Activated CD4-positive, alpha-beta T cell treated with anti-CD3 and anti-CD28 coated beads, Interleukin-2, amount 50 U/mL, for 1 hour (primary cell): ENCODE measurements at places on chromosomes 4 and X.

GRCh38 chr4:58600290-58600689, 1490.1 kb upstream of the IGFBP7 start:
- no peak for DNase-seq

DNA sequence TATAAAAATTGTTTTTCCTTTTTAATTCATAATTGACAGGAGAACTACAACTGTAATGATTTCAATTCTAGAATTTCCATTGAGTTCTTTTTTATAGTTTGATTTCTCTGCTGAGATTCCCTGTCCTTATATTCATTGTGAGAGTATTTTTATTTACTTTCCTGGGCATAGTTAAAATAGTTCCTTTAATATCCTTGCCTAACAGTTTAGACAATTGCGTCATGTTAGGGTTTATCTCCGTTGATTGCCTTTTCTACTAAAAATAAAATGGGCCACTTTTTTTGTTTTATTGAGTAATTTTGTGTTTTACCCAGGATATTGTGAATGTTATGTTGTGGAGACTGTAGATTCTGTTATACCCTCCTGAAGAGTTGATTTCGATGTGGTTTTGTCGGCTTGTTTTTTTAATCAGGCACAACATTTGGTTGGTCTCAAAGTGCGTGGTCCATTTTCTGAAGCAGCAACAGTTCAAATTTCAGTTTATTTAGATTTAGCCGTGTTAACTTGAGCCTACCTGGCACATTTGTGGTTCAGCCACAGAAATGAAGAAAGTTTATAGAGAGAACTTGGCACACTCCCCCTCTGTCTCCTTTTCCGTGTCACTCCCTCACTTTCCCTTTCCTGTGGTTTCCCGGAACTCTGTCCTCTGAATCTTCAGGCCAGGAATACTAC, 16.0 kb upstream of the PRRG1 start:
- no peak for DNase-seq

GRCh38 chr4:159291176-159291575, 188.3 kb downstream of the RAPGEF2 start:
- DNase-seq, result no peak

DNA sequence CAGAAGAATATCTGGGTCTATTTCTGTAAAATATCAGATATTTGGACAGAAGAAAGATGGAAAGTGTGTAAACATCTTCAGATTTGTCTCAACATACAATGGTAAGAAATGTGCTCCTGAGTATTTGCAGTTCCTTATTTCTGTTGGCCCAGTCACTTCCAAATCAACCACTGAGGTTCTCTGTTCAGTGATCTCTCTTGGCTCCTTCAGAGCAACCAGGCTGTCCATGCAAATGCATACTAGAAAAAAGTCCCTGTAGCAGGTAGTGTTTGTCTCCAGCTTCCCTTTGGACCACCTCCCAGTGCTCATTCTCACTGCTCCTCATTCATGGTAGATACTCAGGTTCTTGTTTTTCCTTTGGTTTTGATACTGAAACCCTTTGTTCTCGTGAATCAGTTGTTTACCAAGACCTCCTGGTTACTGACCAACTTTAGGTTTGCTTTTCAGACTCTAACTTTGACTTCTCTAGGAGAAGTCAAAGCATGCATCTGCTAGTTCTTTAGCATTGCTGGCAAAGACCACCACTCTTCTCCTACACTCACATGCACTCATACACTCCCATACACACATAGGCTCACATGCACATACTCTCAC, 28.8 kb downstream of the ASIC5 start:
- DNase-seq, result no peak

DNA sequence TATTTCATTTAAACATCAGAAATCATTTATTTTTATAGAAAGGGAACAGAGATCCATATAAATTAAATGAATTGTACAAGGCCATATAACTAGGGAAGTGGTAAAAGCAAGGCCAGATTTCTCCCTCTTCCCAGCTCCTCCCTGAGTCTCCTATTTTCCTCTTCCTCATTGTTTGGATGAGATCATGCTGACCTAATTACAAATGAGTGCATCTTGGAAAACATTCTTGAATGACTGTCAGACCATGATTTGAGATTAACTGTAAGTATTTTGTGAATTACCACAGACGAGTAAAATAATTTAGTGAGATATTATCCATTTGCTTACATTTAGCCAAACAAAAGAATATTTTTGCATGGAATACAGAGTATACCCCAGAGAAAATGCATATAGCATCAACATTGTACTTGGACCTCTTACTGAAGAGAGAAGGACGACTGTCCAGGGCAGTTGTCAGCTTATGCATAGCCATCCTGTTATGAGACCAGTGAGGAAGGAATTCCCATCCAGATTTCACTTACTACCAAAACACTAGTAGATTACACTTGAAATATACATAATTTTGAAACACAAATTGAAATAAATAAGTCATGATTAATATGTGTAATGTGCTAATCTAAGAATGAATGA, 47.3 kb downstream of the SLAIN2 start:
- no peak for DNase-seq

- DNase-seq, result no peak
Observed at GRCh38 chr4:72209600-72209999, 177.8 kb downstream of the NPFFR2 start.

- DNase-seq, result no peak
Observed at GRCh38 chr4:75289914-75290582, 224.2 kb downstream of the RCHY1 start.

DNA sequence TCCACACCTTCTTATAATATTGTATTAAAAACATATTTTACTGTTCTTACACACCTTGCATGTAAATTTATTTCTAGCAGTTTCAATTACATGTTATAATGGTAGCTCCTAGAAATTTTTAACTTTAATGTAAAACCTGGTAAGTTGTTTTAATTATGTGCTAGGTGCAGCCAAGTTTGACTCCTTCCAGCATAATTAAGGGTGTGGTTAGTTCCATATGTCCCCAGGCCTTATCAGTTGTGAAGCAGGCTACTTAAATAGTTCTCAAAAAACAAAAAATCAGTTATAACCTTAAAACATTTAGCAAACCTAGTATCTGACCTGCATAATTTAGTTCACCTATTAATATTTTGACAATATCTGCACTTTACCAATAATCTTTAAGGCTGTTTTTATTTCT, 26.9 kb upstream of the PASD1 start:
- DNase-seq, result no peak

GRCh38 chrX:120732461-120732860, 102.6 kb upstream of the C1GALT1C1 start:
- no peak for DNase-seq

DNA sequence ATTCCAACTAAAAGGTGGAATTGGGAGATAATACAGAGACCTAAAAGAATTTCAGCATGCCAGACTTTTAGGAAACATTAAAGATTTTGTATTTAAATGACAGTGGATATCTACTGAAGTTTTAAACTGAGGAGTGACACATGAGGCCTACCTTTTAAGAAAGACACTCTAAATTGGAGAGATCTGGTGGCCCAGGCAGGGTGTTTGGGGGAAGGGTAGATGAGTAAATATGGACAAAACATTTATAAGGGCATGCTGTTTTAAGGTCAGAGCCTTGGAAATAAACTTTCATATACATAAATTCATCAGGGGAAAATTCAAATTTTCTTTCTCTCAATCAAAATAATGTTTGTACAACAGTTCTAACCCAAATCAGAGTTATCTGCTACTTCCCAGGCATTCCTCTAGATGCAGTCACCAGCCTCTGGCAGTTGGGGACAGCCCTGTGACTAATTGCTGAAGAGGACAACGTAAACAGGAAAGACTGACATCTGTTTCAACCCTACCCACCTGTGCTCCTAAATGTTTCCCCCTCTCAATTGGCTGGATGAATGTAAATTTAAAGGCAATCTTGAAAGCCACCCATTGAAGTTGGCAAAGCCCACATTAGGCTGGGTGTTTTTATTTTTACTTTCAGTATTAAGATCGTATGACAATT, 1646.9 kb upstream of the ADGRL3 start:
- no peak for DNase-seq

- no peak for DNase-seq
Observed at GRCh38 chr4:10608501-10609219, 75.9 kb downstream of the CLNK start.

DNA sequence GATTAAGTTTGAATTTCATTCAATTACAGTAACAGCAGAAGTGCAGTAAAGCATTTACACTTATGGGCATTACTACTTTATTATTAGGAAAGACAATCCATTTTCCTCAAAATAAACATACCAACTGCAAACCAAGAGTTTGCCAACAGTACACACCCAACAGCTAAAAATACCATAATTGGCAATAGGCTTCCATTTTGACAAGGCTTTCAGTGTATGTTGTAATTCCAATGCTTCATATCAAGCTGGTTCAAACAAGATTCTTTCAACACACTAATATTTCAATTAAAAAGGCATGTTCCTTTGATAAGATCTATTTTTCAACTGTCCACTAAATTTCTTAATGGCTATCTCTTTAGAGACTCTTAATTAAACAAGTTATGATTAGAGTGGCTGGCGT, 12.1 kb downstream of the EIF1AX start:
- DNase-seq, result no peak

- DNase-seq, result no peak
Observed at GRCh38 chr4:76430519-76431388, 4.3 kb upstream of the SHROOM3 start.

DNA sequence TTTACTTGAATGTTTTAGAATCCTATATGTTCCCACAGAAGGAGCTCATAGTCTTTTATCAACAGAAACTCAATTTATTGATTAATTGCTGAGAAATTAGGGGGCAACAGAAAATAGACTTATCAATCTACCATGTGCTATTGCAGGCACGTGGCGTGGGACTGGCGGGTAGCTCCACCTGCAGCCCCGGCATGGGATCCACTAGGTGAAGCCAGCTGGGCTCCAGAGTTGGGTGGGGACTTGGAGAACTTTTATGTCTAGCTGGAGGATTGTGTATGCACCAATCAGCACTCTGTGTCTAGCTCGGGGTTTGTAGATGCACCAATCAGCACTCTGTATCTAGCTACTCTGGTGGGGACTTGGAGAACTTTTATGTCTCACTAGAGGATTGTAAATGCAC, 3.3 kb upstream of the OCIAD1 start:
- no peak for DNase-seq

DNA sequence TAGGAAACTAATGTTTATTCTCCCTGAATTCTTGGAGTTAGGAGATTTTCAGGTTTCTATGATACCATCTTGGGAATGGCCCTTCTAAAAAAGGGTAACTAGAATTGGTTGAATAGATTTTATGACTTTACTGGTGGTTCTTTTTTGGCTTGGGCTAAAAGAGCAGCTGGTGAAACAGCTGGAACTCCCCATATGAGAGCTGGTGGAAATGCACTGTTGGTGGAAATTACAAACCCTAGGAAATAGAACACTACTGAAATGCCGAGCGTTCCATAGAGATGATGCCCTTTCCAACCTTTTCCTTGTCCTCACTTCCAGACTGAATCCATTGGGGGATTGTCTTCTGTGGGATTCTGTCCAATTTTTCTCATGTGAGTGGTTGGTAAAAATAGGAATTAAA, 139.5 kb downstream of the STIM2 start:
- DNase-seq, result no peak

DNA sequence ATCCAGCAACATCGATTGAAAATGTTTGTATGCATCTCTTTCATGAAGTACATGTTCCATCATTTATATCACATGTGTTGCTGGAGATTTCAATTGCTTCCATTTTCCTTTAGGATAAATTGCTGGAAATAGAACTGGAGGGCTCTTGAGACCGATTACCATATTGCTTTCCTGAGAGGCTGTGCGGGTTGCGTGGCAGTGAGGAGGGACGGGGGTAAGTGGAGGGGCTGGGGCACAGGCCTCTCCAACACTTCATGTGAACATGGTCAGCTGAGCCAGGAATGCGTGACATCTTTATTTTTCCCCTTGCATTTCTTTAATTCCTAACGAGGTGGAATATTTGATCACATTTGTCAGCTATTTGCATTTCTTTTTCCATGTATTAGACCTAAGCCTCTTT, 144.6 kb downstream of the TBL1X start:
- no peak for DNase-seq

- no peak for DNase-seq
Observed at GRCh38 chr4:17038510-17039176, 140.2 kb upstream of the LDB2 start.

DNA sequence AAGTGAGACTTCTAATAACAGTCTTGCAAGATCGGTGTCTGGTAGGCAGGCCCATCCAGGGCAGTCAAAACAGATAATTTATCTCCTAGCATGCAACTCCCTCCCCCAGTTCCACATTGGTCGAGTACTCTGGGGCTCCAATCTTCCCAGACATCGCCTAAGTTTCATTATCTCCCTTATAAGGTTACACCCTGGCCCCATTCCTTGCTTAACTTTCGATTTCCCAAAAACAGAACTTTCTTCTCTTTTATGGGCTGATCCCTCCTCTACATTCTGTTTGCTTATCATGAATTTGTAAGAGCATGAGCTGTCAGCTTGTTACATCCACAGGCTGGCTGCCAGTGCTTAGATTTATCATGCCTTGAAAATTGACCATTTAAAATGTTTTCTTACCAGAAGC, 471.3 kb downstream of the TECRL start:
- DNase-seq, result no peak

DNA sequence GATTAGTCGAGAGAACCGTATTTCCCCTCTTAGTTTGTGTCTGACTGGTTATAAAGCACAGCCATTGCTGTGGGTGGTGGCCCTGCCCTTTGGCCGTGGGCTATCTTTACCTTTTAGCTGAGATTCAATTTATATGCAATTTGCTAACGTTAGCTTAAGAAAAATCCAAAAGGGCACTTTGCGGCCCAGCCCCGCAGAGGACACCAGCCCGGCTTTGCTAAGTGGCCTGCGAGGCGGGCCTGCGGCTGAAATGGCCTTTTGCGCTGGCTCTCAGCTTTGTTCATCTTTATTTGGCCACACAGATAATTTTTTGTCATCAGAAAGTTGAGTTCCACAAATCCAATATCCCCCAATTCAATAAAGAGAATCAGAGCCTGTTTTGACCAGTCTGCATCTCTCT, 48.3 kb downstream of the CPZ start:
- DNase-seq, result no peak

DNA sequence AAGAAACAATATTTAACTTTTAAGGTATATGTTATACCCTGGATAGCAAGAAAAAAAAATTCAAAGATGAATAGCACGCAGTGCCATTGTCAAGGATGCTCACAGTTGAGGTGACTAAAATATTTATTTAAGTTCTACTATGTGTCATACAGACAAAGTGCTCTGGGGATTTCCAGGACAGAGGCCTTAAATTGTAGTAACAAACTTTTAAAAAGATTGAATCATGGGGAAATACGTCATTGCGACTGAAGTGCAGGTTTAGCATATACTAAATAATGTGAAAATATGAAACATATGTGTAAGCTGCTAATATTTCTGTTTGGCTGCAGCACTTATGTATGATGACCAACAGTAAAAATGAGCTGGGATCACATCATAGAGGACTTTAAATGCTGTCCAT, 748.0 kb upstream of the PCDH7 start:
- DNase-seq, result no peak

GRCh38 chr4:81914623-81915022, 442.9 kb upstream of the RASGEF1B start:
- DNase-seq, result no peak

- DNase-seq, result no peak
Observed at GRCh38 chrX:109873574-109873973, 129.3 kb upstream of the TMEM164 start.

- DNase-seq, result no peak
Observed at GRCh38 chrX:14939644-14940043, 66.4 kb downstream of the MOSPD2 start.

DNA sequence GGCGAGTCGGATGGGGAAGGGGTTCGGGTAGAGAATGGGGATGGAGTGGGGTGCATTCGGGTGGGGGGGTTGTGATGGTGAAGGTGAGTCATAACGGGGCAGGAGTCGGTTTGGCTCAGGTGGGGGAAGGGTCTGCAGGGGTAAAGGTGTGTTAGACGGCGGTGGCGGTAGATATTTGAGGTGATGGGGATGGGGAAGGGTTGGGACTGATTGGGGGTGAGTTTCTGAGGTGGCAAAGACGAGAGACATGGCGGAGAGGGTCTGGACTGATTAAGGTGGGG, 738 bp downstream of the SYP start:
- no peak for DNase-seq
